ENCODE measurements at places on chromosomes 6 and 20.

GRCh38 chr6:167099707-167100106 lies 23.2 kb upstream of the CCR6 start:
- no peak for DNase-seq

GRCh38 chr6:45156075-45156474 lies 172.1 kb upstream of the RUNX2 start:
- peak; percentile 57 for DNase-seq

GRCh38 chr6:37674161-37674560 lies 23.5 kb downstream of the MDGA1 start:
- no peak for DNase-seq

GRCh38 chr20:53926428-53927028 lies 143.9 kb downstream of the BCAS1 start:
- DNase-seq, result peak; percentile 41

GRCh38 chr6:13091192-13091591 lies 237.1 kb downstream of the TBC1D7 start:
- DNase-seq, result no peak

DNA sequence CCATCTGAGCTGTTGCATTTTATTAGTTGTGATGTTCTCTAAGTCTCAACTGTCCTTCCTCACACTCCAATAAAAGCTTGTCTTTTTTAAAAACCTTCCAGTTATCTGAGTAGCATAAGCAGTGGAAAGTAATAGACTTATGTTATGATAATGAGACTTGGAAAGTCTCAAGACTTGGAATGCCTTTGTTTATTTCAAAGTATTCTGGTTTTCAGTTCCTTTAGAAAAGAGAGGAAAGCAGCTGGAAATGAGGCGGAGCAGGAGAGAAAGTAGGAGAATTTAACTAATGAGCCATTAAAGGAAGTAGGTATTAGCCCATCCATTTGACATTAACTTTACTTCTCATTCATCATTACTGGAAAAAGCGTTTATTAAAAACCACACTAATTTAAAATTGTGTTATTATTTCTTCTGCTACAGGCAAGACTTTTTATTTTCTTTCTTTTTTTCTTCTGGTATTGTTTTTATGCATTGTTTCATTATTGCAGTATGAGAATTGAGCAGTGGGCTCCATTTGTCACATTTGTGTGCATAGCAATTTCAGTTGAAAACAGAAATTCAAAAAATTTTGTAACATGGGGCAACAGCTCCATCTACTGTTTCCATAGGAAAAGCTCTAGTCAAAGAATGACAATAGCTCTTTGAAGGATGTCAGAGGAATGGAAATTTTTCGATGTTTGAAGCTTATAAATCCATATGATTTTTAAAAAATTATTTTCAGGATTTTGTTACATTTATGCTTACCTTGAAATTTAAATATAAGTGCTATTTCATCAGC lies 194.8 kb downstream of the COL9A1 start:
- no peak for DNase-seq

DNA sequence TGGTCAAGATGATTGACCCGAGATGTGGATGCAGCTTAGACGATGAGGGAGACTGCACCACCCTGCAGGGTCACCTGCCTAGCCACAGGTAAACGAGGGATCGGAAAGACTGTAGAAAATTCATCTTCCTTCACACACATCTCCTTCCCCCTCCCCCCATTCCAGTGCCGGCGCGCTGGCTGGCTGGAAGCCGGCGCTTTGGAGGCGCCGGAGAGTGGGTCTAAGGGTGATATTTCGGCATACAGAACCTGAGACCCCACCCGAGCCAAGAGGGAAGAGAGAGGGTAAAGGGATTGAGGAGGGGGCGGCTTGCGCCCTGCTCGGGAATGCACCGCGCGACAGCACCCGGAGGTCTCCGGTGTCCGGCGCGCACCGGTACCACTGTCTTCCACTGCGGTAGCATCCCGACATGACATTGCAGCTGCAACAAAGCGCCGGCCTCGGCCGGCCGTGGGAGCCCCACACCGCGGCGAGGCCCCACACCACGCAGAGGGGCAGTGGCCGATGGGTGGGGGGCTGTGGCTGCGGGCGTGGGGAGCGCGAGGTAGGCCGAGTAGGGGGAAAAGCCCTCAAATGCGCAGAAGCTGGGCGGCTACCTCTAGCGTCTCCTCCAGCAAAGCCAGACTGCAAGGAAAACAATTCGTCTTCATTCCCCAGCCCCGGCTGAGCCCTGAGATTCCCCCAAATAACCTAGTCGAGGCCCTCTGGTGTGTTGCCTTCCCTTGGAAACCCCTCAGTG lies 984 bp downstream of the TNFRSF21 start:
- peak; percentile 6 for DNase-seq

- DNase-seq, result no peak
These were observed 86.2 kb downstream of the RIPOR3 start for GRCh38 chr20:50605136-50605535.

DNA sequence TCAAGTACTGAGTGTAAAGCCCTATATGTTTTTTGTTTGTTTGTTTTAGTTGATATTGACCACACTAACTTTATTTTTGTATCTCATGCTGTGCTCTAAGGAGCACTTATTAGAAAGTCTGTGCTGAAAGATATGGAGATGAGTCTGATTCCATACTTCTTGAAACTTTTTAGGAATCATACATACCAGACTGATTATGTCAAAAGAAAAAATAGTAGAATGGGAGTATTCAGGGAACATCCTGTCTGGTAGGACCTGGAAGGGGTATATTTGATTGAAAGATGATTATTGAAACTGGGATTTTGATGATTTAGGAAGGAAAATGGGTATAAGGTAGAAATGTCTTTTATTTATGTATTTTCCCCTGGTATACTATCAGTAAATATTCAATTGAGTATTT lies 111.4 kb downstream of the QKI start:
- no peak for DNase-seq

GRCh38 chr6:114638341-114638740 lies 295.5 kb upstream of the HS3ST5 start:
- DNase-seq, result no peak

- DNase-seq, result no peak
These were observed 83.7 kb upstream of the PTCHD4 start for GRCh38 chr6:48194596-48195295.

- DNase-seq, result no peak
These were observed 19.3 kb upstream of the WFDC2 start for GRCh38 chr20:45450097-45450818.

All from T-helper 2 cell treated with Interferon-gamma antibody and Interleukin-4, amounts not matched to agents 5 μg/mL and 100 μg/mL, for 36 hours (primary cell).